Right lobe of liver (tissue), 6 donors: ENCODE measurements at places on chromosomes 11 and 22.

- H3K4me3 ChIP-seq, result no peak overlapping the region
- H3K36me3 ChIP-seq, result no peaks in the 10 kb centered on the region
- no peak overlapping the region for H3K27ac ChIP-seq
- H3K27me3 ChIP-seq, result no peaks in the 10 kb centered on the region
Observed at GRCh38 chr11:133955081-133955891, 1.5 kb downstream of the IGSF9B start.

DNA sequence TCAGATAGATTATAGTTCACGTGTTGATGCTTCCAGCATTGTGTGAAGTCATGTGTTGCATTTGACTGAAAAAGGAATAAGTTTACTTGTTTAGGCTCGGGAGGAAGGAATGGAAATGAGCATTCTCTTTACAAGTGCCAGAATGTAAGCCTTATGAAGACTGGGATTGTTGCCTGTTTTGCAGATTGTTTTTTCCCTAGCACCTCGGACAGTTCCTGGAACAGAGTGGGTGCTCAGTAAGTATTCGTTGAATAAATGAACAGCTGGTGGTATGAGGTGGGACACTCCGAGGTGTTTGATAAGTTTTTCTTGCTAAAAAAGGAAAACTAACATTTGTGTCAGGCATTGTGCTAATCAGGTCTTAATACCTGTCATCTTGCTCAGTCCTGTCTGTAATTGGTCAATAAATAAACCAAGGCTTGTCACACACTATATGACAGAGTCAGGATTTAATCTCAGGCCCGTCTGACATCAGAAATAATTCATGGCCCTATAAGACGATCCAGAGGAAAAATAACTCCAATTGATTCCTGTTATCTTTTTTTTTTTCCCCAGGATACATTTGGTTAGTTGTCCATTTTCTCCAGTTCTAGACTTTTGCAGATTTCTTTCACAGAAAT, 304.7 kb downstream of the NELL1 start:
- H3K4me1 ChIP-seq, result no peaks in the 10 kb centered on the region
- H3K27ac ChIP-seq, result no peak overlapping the region
- no peak for DNase-seq
- no peaks in the 10 kb centered on the region for H3K27me3 ChIP-seq
- no peak overlapping the region for H3K4me3 ChIP-seq
- no peaks in the 10 kb centered on the region for H3K36me3 ChIP-seq

GRCh38 chr11:61694946-61695706, 14.9 kb downstream of the DAGLA start:
- no peaks in the 10 kb centered on the region for H3K4me1 ChIP-seq
- H3K27me3 ChIP-seq, result no peaks in the 10 kb centered on the region
- H3K27ac ChIP-seq, result no peak overlapping the region
- no peak for DNase-seq
- H3K36me3 ChIP-seq, result no peaks in the 10 kb centered on the region

DNA sequence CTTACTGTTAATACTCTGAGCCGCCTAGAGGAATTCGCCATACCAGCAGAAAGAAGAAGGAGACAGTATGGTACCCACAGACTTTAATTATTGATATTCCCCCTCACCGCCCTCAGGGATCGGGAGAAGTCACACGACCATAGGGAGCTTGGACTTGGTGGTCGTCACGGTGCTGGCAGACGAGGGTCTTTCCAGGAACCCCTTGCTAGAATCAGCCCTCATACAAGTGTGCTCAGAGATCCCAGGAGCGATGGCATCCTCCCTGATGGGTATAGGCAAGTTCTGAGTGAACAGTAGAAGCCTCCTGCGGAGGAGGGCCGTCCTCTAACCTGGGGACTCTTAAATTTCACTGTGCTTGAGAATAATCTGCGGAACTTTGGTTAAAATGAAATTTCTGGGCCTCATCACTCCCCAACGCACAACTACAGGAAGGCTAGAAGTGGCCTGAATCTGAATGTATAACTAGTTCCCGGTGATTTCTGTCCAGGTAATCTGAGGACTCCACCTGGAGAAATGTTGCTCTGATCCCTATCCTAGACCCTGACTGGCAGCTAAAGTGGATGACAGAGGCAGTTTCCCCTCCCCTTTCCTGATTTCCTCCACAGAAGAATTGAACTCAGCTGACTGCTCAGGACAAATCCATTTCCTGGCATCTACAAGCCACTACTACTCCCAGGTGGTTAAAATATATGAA, 4.5 kb downstream of the VSIG2 start:
- no peaks in the 10 kb centered on the region for H3K36me3 ChIP-seq
- no peak overlapping the region for H3K4me3 ChIP-seq
- peak overlapping the region; percentile 15 for H3K27ac ChIP-seq
- peaks cover 9% of the 10 kb centered on the region for H3K27me3 ChIP-seq
- H3K4me1 ChIP-seq, result no peaks in the 10 kb centered on the region

DNA sequence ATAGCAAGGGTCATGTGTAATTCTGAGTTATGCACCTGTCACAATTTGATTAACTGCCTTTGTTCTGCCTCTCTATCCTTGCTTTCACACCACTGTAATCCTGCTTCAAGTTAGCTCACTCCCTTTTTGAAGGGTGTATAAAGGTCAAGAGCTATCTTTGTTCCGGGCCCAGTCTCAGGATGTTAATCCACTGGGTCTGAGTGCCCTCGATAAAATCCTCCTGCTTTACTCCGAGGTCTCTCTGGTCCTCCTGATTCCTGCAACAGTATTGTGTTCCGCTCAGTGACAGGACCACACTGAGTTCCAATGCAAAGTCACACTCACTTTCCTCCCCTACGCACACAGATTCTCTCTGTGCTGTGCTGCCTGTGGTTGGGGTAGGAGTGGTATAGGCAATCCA, 186.5 kb downstream of the DYNC2H1 start:
- no peak for DNase-seq
- no peak overlapping the region for H3K4me3 ChIP-seq
- no peaks in the 10 kb centered on the region for H3K27me3 ChIP-seq
- H3K36me3 ChIP-seq, result no peaks in the 10 kb centered on the region
- no peaks in the 10 kb centered on the region for H3K4me1 ChIP-seq

DNA sequence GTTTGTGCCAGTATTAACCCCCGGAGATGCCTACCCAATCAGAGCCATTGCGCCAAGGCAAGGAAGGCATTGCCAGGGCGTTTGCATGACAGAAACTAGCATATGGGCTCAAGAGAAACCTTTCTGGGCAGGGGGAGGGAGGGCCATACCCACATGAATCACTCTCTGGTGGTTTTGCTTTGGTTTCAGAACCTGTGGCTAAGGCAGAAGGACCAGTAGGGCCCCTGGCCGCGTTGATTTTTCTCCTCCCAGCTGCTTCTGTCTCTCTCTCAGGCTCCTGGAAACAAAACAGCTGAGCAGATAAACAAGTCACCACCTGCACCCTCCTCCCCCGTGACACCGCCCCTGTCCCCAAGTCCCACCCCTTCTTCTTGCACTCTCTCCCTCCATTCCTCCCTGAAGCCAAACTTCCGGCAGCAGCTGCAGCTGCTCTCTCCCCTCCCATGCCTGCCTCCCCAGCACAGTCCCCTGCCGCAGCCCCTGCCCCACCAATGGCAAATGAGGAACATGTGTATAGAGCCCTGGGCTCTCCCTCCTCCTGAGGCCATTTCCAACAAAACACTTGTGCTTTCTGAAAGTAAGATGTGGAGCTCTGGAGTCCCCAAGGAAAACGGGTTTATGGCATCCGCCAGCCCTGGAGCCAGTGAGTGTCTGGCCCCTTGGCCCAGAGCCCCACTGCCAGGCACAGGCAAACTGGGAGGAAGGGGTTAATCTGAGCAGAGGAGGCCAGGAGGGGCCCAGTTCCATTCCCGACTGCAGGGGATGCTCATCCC, 39.0 kb upstream of the ADA2 start:
- peak; percentile 59 for DNase-seq
- H3K27me3 ChIP-seq, result no peaks in the 10 kb centered on the region
- peak overlapping the region; percentile 58 for H3K27ac ChIP-seq
- no peak overlapping the region for H3K4me3 ChIP-seq
